ENCODE measurements at places on chromosomes 5 and 9. TPM values are rescaled to one million over a fixed set of nuclear protein-coding genes. Genes with fewer than 3 reads are reported as not detected.

ANKDD1B gene
- 5.6 TPM for total RNA-seq

FAM221B gene
- not detected for total RNA-seq

- peak; percentile 86 for DNase-seq
- no peak overlapping the region for H3K27ac ChIP-seq
- no peaks in the 10 kb centered on the region for H3K27me3 ChIP-seq
- no peak overlapping the region for H3K4me3 ChIP-seq
- peaks cover 58% of the 10 kb centered on the region for H3K36me3 ChIP-seq
Observed at GRCh38 chr5:97162045-97162444, 19.6 kb upstream of the LIX1 start.

DNA sequence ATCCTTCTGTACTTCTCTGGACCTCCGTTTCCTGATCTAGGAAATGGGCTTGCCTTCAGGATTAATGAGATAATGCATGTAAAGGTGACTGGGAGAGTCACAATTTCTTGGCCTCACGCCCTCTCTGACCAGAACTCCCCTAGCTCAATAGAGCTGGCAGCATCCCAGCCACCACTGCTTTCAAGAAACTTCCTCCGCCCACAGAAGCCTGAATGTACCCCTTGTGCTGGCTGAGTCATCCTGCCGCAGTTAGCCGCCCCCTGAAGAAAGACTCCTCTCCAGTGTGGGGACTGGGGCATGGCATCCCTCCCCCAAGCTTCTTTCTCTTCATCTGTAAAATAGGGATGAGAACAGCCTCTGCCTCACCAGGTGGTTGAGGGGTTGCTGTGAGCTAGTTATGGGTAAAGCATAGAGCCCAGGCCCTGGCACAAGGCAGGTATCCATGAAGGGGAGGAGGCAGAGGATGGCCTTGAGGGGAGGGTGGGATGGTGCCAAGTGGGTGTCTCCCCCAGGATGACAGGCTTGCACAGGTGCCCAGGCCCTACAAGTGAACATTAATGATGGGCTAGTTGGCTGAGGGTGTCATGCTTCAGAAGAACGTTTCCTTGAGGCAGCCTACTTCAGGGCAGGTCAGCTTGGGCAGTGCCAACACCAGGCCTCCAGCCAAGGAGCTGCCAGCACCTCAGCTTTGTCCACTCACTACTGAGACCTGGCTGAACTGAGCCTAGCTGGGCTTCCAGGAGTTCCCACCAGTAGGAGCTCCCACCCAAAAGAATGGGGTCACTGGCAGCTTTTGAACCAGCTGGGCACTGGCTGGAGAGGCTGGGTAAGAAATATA lies 3.4 kb downstream of the PDLIM4 start:
- no peak overlapping the region for H3K4me3 ChIP-seq
- no peaks in the 10 kb centered on the region for H3K36me3 ChIP-seq
- H3K4me1 ChIP-seq, result no peaks in the 10 kb centered on the region
- no peak overlapping the region for H3K27ac ChIP-seq

GRCh38 chr5:141637123-141637766 lies 448 bp downstream of the RELL2 start:
- DNase-seq, result peak; percentile 77
- no peaks in the 10 kb centered on the region for H3K4me1 ChIP-seq
- peaks cover 12% of the 10 kb centered on the region for H3K27me3 ChIP-seq
- peaks cover 24% of the 10 kb centered on the region for H3K36me3 ChIP-seq

GRCh38 chr9:70602321-70603019 lies 188.0 kb upstream of the KLF9 start:
- no peaks in the 10 kb centered on the region for H3K36me3 ChIP-seq
- no peak overlapping the region for H3K4me3 ChIP-seq
- DNase-seq, result peak; percentile 83
- no peak overlapping the region for H3K27ac ChIP-seq
- no peaks in the 10 kb centered on the region for H3K27me3 ChIP-seq

- H3K27me3 ChIP-seq, result no peaks in the 10 kb centered on the region
- peaks cover 6% of the 10 kb centered on the region for H3K4me1 ChIP-seq
- no peak overlapping the region for H3K27ac ChIP-seq
- no peak for DNase-seq
- no peak overlapping the region for H3K4me3 ChIP-seq
Observed at GRCh38 chr5:56837381-56837780, 22.0 kb downstream of the MAP3K1 start.

GRCh38 chr9:136170006-136170901 lies 34.7 kb downstream of the LHX3 start:
- no peak overlapping the region for H3K27ac ChIP-seq
- H3K4me3 ChIP-seq, result no peak overlapping the region
- H3K4me1 ChIP-seq, result peaks cover 9% of the 10 kb centered on the region
- H3K36me3 ChIP-seq, result no peaks in the 10 kb centered on the region
- H3K27me3 ChIP-seq, result no peaks in the 10 kb centered on the region

GBGT1 gene
- total RNA-seq, result 29.1 TPM

GRCh38 chr9:107007402-107007801 lies 144.4 kb downstream of the ZNF462 start:
- peaks cover 75% of the 10 kb centered on the region for H3K36me3 ChIP-seq
- H3K27ac ChIP-seq, result no peak overlapping the region
- H3K27me3 ChIP-seq, result no peaks in the 10 kb centered on the region
- H3K4me1 ChIP-seq, result peaks cover 16% of the 10 kb centered on the region

DNA sequence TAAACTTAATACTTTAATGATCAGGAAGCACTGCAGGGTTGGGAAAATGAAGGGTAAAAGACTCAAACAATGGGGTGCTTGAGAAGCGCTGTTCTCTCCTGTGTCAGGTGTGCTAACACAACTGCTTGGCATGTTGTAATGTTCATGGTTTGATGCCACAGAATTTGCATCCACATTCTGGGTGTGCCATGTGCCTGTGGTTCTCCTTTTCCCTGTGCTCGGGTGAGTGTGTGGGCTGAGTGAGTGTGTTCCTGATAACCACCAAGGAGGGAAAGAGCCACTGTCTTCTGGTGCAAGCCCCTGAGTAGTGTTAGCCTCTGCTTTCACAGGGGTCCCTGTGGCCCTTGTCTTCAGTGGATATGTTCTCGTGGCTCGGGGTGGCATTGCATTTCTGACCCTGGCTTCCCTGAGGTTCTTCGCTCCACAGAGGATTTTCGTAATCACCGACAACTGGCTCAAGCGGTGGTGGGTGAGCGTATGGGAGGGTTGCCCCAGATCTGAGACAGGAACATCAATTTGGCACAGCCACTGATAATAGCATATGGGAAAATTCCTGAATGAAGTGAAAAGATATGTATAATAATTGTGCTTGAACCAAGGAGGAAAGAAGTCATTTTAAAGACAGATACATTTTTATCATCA lies 102.0 kb downstream of the MVB12B start:
- H3K36me3 ChIP-seq, result peaks cover 5% of the 10 kb centered on the region
- no peaks in the 10 kb centered on the region for H3K27me3 ChIP-seq
- no peak for DNase-seq
- H3K4me3 ChIP-seq, result no peak overlapping the region
- no peaks in the 10 kb centered on the region for H3K4me1 ChIP-seq
- H3K27ac ChIP-seq, result no peak overlapping the region

DNA sequence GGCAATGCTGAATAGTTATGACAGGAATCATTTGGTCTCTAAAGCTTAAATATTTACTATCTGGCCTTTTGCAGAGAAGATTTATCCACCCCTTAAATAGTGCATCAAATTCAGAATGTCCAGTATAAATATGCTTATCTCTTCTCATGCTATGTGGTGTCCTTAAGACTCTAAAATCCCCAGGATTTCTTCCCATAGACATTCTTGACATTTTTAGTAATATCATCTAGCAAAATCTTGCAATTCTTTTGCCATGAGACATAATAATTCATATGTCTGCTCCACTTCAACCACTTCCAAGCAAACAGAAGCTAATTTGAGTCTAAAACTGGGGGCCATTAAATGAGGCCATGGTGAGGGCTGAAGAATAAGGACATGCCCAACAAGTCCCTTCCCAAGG lies 1923.4 kb upstream of the CDH9 start:
- no peaks in the 10 kb centered on the region for H3K36me3 ChIP-seq
- no peak overlapping the region for H3K4me3 ChIP-seq
- no peak overlapping the region for H3K27ac ChIP-seq
- H3K27me3 ChIP-seq, result no peaks in the 10 kb centered on the region

- H3K27ac ChIP-seq, result no peak overlapping the region
- no peaks in the 10 kb centered on the region for H3K4me1 ChIP-seq
- no peak overlapping the region for H3K4me3 ChIP-seq
- no peaks in the 10 kb centered on the region for H3K27me3 ChIP-seq
- no peaks in the 10 kb centered on the region for H3K36me3 ChIP-seq
Observed at GRCh38 chr5:91177085-91177484, 206.0 kb downstream of the ARRDC3 start.

GRCh38 chr5:78675956-78676730 lies 27.6 kb upstream of the LHFPL2 start:
- H3K4me1 ChIP-seq, result no peaks in the 10 kb centered on the region
- no peak overlapping the region for H3K27ac ChIP-seq
- no peaks in the 10 kb centered on the region for H3K36me3 ChIP-seq
- DNase-seq, result no peak
- no peak overlapping the region for H3K4me3 ChIP-seq

- no peaks in the 10 kb centered on the region for H3K36me3 ChIP-seq
- H3K4me3 ChIP-seq, result no peak overlapping the region
- peaks cover 16% of the 10 kb centered on the region for H3K4me1 ChIP-seq
- DNase-seq, result no peak
Observed at GRCh38 chr5:111762895-111763294, 5.9 kb upstream of the NREP start.

STXBP1 gene
- 42.6 TPM for total RNA-seq

FBP2 gene
- total RNA-seq, result not detected

- no peak overlapping the region for H3K27ac ChIP-seq
- no peak overlapping the region for H3K4me3 ChIP-seq
- no peaks in the 10 kb centered on the region for H3K27me3 ChIP-seq
- H3K36me3 ChIP-seq, result peaks cover 45% of the 10 kb centered on the region
- no peak for DNase-seq
- H3K4me1 ChIP-seq, result no peaks in the 10 kb centered on the region
Observed at GRCh38 chr9:127463911-127464310, 12.6 kb downstream of the LRSAM1 start.

DNA sequence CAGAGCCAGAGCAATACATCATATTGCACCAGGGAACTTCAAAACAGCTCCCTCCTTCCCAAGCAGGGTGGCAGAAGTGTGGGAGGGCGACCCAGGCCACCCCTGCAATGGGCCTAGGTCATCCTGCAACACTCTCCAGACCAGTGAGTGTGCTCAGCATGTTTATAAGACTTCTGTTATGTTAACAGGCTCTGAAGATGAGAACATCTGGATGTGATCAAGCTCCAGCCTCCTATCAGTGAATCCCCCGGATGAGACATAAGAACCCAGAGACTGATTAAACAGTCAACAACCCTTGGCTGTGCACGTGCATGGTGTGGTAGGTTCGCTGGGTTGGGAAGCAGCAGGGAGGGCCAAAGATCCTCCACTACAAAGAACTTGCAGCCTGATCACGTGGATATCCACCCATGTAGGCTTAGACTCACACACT lies 63.3 kb downstream of the ABCA1 start:
- no peak overlapping the region for H3K4me3 ChIP-seq
- H3K27me3 ChIP-seq, result no peaks in the 10 kb centered on the region
- H3K36me3 ChIP-seq, result peaks cover 76% of the 10 kb centered on the region
- no peak for DNase-seq
- H3K27ac ChIP-seq, result no peak overlapping the region

DNA sequence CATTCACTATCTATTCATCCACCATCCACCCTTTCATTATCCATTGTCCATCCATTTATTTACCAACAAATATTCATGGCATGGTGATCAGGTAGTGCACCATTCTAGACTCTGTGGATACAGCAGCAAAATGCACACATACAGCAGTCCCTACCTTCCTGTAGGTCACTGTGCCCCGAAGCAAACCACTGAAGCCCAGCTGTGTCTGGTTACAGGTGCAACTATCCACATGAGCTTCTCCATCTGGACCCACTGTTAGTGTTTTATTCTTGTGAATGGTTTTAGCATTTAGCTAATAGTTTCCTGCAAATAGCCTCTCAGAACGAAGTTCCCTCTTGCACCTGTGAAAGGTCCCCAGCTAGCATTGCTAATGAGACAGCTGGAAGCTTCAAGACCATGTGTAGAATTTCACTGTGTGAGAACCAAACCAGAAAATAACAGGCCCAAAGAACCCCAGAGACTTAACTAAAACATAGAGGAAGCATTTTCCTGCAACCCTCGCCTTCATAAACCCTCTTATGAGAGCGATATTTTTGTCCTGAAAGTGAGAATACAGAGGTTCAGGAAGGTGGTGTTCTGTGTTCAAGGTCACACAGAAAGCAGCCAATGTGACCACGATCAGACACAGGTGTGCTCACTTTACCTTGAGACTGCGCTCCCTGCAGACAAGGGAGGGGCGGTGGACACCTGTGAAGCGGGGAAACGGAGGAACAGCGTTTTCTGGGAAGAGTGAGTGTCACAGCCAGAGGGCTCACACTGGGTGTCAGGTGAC lies 18.5 kb downstream of the PAEP start:
- H3K27me3 ChIP-seq, result no peaks in the 10 kb centered on the region
- no peak for DNase-seq
- no peak overlapping the region for H3K27ac ChIP-seq
- no peaks in the 10 kb centered on the region for H3K4me1 ChIP-seq

DNA sequence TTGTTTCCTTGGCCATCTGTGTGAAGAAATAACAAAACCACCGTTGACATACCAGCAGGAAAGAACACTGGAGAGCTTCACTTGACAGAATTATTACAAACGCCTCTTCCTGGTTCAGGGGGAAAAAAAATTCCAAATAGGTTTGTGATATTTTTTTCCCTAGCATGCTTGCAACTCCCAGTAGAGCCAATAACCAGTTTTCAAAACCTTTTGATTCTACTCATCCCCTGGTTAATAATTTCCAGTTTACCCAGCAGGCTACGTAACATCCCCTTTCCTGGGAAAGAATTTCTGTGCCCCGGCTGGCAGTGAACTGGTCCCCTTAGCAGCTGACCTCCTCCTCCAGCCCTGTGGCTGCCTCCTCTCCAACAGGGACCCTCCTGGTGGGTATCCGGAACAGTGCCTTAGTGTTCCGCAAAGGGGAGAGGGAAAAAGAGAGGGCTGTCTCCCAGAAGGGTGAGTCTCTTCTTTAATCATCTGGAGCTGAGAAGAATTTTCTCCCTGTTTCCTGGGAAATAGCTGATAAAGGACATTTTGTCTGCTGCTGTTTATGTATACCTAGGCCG lies 72.8 kb upstream of the BOD1 start:
- H3K36me3 ChIP-seq, result no peaks in the 10 kb centered on the region
- no peaks in the 10 kb centered on the region for H3K27me3 ChIP-seq
- peak; percentile 66 for DNase-seq
- peak overlapping the region; percentile 64 for H3K27ac ChIP-seq
- H3K4me1 ChIP-seq, result peaks cover 12% of the 10 kb centered on the region
